NCI-H526 treated with DMSO at 0.1 percent for 48 hours (cell line): ENCODE measurements at places on chromosomes 2 and 18.

DNA sequence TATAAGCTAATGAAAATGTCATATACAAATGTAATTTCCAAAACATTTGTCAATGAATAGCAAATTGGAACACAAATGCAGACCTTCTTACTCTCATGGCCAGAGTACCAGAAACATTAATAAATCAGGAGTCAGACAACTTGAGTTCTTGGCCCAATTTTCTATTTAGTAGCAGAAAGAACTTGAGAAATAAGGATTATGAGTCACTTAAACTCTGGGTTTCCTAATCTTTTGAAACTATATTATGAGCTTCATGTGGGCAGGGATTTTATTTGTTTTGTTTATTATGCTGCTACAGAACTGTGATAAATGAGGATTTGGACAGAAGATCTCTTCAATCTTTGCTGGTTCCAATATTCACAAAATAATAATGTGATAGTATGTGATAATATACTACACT is 686.7 kb downstream of the NR4A2 start:
- no peak for DNase-seq

DNA sequence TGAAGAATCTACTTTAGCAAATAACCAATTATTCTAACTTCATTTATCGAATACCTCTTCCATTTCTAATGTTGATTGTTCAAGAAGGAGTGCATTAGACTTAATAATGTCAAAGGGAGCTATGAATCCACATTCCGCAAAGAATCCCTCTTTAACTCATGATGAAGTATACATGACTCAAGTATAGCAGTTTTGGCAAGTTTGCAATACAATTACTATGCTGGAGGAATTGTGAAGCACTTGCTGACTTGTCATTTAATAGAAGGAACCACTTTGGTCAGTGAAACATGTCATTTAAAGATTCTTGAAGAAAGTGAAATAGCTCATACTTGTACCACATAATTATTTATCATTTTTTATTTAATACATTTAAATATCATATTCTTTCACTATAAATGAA is 125.1 kb downstream of the SLC39A10 start:
- no peak for DNase-seq

DNA sequence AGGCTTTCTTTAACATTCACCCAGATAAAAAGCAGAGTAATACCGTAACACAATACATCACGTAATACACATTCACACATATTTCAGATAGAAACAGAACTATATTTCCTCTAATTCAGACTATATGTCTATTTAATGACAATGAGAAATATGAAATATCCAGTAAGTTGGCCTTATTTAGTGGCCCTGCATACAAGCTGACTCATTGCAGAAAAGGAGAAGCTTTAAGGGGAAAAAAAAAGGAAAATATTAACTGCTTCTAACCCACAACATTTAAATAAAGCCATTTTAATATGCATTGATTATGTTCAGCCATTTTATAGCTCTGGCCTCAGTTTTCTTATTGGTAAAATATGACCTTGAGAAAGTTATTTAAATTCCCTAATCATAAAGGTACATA is 94.8 kb downstream of the PPP1R1C start:
- no peak for DNase-seq

DNA sequence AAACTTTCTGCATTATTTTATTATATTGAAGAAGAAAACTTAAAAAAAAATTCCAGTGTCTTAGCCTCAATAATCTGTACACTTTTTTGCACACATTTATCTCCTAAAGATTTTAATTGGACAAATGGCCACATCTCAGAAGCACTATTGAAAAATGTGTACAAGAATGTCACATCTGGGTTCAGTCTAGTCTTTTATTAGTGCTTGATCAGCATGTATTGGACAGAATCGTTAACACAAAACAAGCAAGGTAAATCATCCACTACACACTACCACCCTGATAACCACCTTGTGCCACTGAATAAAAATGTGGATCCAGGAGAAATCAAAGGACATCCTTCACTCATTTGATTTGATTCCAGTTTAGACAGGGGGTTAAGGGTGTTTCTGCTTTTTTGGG is 554.8 kb downstream of the ARHGAP15 start:
- no peak for DNase-seq

DNA sequence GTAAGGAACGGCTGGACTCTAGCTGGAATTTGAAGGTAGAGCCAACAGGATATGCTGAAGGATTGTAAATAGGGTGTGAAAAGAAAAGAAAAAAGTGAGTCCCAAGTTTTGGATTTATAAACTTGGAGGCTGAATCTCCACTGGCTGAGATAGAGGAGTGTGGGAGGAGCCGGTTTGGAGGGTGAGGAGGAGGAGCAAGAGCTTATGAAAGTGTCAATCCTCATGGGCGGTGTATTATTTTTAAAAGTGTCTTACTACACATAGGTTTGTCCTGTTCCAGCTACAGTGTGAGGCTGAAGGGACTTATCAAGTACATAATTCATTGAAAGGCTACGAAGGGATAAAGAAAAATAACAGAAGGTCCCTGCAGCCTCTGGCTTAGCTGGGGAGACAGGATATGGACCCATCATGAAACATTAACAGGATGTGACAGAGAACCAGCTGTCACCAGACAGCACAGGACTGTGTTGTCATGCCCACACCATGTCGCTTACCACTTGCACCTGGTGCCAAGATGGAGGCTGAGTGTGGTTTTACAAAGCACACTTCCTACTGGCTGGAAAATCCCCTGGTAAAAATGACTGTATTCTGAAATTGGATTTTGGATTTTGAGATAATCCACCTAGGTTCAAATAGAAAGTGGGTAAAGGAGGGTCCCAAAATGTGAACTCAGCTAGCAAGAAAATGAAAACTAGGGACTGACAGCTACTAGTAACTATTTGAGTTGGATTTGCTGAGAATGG is 2.5 kb upstream of the MREG start:
- DNase-seq = no peak

- DNase-seq = no peak
Observed at GRCh38 chr2:212414767-212415211, 123.8 kb downstream of the ERBB4 start.

- no peak for DNase-seq
Observed at GRCh38 chr2:77018219-77018618, 504.0 kb downstream of the LRRTM4 start.

DNA sequence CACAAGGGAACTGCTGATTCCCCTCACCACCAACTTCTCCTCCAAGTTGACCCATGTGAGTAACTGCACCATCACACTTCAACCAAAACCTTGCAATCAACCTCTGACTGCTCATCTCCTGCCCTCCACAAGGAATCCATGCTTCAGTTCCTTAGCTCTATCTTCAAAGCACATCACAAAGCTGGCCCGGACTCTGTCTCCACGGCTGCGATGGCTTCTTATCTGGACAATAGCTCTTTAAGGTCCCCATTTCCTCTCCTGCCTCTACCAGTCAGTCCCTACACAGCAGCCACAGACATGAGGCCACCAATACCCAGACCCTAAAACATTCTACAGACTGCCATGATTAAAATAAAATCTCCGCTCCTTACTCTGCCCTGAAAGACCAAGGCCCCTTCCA is 25.7 kb downstream of the MBOAT2 start:
- DNase-seq = no peak

GRCh38 chr2:26692897-26693849 is 651 bp downstream of the KCNK3 start:
- DNase-seq = peak; percentile 42
